ENCODE measurements at places on chromosomes 2 and 18. TPM values are rescaled to one million over a fixed set of nuclear protein-coding genes. Genes with fewer than 3 reads are reported as not detected.

DNA sequence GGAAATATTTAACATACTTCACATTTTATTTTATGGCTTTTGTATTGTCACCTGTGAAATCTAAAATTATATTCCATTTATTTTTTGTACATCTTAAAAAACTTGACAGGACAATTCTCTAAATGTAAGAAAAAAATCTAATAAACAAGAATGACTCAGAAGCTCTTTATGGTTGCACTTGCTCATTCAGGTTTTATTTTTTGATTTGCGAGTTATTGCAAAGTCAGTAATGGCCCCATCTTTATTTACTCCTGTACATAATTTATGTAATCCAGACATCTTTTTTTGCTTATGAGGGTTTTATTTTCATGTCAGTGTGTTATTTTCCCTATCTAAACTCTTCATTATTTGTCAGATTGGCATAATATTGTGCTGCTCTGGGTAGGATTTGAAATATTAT, 145.1 kb downstream of the MBD5 start:
- no peak for DNase-seq

DNA sequence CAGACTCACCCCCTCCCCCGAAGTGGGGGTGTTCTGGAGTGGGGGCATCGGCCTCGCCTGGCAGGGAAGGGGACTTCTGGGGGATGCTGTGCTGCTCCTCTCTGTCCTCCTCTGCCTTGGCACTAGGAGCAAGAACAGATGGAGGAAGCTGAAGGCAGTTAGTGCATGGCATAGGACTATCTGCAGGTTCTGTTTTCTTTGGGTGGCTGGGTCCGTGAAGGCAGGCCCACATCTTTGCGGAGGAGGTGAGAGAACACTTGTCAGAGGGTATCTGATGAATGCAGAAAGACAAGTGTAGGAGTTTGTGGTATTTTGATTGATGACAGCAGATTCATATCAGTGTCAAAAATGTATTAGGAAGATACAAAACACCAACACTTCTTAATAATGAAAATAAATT, 411.4 kb downstream of the TSN start:
- DNase-seq = no peak

GRCh38 chr18:54690198-54690597, 99.2 kb downstream of the DYNAP start:
- no peak for DNase-seq

GRCh38 chr2:50707196-50707595, 324.7 kb downstream of the NRXN1 start:
- DNase-seq = no peak

DNA sequence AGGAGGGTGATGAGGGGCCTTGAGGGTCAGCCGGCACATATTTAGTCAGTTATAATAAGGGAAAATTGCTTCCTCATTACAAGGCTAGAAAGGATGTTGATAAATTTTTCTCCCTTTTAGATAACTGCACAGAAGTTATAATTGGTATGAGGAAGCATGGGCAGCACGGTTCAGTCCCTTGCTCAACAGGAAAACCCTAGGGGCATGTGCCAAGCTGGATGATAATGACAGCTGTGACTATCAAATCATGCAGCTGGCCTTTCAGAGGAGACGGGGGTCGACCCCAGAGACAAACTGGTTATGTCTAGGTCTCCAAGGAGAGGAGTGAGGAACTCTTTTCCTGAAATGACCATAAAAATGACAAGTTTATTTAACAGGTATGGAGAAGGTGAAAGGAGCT, 448.1 kb upstream of the VRK2 start:
- DNase-seq = no peak

DNA sequence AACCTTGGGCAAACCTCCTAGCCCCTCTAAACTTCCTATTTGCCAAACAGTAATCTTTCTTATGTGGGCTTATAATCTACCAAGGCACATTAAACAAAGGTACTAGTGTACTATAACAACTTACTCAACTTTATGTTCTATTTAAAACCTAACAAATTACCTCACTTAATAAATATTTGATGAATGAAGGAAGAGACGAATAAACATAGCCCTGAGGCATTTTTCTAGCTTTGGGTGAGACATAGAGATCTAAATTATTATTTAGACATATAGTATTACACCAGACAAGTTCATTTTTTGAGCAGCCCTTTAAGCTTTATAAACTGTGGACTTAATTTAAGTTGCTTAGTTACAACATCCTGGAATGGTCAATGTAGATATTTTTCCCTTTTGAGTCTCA, 104.6 kb downstream of the UNC80 start:
- no peak for DNase-seq

GRCh38 chr18:25392192-25392591, 40.2 kb upstream of the ZNF521 start:
- no peak for DNase-seq

GRCh38 chr2:20618886-20619521, 31.9 kb downstream of the HS1BP3 start:
- no peak for DNase-seq

DNA sequence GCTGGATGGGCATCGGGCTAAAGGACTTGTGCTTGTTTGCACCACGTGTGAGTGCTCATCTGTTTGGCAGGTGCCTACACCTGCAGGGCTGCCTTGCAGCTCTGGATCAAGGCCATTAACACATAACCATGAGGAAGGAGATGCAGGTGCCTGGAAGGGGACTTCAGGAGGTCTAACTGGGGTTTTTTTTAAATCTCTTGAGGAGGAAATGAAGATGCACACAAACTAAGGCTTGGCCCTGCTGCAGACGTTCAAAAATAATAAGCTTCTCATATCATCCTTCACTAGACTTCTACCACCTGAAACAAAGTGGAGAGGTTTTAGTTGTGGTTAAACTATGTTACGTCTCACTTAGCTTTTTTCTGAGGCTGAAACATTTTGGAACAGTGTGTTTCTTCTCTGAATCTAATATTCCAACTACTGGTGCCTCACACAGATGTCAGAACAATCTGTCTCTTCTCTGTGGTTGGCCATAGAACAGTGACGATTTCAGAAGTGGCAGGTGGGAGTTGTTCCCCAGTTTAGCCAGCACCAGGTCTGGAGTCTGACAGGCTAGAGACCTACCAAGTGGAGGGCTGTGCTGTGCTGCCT, 36.5 kb downstream of the BCL2L11 start:
- DNase-seq = no peak

GRCh38 chr2:129813404-129813803, 166.1 kb upstream of the RAB6C start:
- no peak for DNase-seq

DNA sequence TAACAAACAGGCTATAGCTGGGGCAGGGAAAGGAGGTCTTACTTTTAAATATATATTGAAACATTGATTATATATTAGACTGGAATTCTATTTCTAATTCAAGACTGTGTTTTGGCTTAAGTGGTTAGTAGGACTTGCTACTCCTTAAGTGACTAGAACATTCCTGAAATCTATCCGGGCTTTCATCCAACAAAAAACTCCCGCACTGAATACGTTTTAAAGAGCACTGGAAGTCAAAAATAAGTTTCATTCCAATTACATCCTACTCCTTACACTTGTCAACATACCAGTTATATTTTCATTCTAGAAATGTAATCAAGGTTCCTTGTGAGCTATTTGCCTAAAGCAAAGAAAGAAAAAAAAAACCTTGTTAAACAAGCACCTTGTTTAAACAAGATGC, 204.6 kb downstream of the SP3 start:
- DNase-seq = no peak

DNA sequence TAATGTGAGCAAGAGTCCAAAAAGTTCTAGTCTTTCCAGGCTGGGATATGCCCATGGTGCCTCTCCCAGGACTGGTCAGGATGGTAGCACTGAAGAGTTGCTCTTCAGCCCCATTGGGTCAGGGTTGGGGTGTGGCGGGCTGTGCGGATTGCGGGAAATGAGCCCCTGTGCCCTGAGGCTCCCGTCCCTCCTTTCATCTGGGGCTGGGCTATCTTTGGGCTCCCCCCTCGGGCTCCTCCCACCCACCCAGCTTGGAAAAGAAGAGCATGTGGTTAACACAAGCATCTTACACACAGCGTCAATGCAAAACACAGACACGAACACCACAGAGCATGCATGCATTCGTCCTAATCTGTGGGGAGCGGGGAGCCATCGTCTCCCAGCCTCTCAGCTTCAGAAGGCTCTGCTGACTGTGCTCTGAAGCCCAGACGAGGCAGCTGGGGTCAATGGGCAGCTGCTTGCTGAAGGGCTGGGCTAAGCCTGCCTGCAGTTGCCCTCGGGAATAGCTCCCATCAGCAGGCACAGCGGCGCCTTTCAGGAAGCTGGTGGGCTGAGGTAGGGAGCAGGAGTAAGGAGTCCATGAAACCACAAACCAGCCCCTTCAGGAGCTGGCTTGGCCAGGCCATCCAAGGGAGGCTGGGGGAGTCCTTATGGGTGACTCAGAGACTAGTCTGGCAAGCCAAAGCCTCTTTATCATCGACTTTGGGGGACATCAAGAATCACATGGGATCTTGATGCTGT, 112.9 kb downstream of the CLIP4 start:
- DNase-seq = no peak

DNA sequence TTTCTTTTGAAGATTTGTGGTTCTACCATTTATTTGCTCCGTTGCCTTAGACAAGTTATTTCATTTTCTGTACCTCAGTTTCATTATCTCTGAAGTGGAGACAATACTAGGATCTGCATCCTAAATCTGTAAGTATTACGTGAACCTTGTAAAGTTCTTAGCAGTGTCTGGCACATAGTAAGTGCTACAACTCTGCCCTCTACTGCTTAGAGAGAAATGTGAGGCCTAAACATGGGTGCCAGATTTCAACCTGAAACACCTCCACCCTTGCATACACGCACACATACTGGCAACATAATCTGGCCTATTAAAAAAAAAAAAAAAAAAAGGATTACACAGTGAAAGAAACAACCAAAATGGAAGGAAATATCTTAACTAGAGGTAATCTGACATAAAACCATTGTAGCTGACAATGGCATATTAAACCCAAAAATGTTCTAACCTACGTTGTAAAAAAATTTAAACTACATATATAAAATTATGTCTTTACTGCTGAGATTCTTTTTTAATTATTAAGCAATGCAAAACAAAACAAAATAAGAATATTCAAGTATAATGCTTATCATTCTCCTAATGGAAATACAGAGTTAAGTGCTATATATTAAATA, 132.6 kb downstream of the MAP2 start:
- DNase-seq = no peak

ANKRD30BL gene
- not detected for polyA plus RNA-seq

XDH gene
- polyA plus RNA-seq = not detected

ITGB6 gene
- polyA plus RNA-seq = not detected
